ENCODE measurements at places on chromosomes 1 and 21.
A peak's percentile ranks its signal among the peaks of the same experiment; 100 is the strongest.

DNA sequence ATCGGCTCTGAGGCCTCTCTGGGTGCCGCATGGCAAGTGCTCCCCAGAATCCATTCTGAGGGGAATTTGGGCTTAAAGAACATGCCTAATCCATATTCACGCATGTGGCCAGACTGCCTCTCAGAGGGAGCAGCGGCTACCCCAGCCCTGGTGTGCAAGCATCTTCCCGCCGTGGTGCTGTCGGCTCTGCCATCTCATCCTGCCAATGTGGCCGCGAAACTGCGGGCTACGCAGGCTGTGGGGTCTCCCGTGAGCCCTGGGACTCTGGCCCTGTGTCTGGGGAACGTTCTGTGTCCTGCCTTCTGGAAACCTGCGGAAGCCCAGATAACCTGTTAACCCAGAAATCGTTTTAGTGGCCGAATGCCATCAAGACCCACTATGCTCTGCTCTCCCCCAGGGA, 60.7 kb downstream of the SLC19A1 start:
- no peak for DNase-seq

- DNase-seq, result no peak
Measured at GRCh38 chr1:219298571-219299148, 125.0 kb downstream of the LYPLAL1 start.

DNA sequence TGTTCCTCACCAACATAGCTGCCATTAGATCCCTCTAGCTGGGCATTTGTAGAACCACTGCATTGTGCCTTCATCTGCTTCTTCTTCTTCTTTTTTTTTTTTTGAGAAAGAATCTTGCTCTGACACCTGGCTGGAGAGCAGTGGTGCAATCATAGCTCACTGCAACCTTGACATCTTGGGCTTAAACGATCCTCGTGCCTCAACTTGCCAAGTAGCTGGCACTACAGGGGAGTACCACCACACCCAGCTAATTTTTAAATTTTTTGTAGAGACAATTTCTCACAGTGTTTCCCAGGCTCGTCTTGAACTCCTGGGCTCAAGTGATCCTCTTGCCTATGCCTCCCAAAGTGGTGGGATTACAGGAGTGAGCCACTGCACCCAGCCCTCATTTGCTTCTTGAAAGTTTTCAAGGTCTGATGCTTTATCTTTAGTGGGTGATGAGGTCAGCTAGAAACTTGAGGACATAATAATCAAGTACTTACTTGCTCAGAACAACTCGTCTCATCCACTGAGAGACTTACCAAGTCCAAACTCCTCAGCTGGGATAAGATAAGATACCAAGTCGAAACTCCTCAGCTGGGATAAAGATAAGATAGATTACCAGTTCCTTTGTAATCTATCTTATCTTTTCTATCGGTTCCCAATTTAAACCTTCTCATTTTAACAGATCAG, 71.5 kb downstream of the MACF1 start:
- no peak for DNase-seq

GRCh38 chr1:243267914-243268653, 12.2 kb downstream of the SDCCAG8 start:
- DNase-seq, result peak; percentile 52

- no peak for DNase-seq
Measured at GRCh38 chr1:117757668-117758067, 151.8 kb downstream of the TENT5C start.

GRCh38 chr21:45436351-45437065, 31.5 kb downstream of the COL18A1 start:
- no peak for DNase-seq

GRCh38 chr1:61320575-61320974, 238.2 kb downstream of the NFIA start:
- no peak for DNase-seq

DNA sequence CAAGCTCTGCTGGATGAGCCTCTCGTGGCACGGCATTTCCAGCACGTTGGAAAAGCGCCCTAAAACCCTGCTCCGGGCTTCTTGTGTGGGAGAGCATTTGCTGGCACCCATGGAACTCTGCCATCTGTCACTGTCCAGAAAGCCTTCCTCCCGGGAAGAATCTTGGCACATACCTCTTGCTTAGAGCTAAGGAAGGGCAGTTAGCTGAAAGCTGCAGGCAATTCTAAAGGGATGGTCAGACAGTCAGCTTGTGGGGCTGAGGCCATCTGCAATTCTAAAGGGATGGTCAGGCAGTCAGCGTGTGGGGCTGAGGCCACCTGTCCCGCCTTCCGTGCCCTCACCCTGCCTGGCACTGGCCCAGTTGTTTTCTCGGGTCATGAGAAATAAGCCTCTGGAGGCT, 139.0 kb upstream of the TMEM51 start:
- no peak for DNase-seq

GRCh38 chr1:36156329-36157114, 562 bp downstream of the MAP7D1 start:
- peak; percentile 29 for DNase-seq

DNA sequence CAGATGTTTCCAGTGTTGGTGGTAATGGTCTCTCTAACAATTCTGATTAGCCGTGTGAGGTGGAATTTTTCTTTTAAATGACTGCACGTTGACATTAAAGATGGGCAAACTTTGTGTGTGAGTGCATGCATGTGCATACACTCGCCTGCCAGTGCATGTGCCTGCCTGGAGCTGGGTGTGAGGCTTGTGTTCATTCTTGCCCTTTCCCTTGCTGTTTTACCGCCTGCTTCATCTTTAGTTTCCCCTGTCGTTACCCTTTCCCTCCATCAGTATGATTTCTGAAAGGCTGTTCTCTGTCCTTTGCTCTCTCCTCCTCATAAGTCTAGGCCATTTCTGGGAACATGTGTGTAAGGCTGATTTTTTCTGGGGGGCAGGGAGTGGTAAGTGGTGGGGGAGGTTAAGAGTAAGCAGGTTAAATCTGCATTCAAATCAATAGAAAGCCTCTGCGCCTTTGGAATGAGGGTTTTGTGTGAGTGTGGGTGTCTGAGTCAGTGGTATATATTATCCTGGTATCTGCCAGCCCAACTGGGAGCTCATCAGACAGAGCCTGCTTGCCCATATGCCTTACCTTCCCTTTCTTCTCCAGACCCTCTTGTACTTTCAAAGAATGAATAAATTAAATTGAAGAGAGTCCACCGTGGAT, 112.5 kb downstream of the PBX1 start:
- no peak for DNase-seq

DNA sequence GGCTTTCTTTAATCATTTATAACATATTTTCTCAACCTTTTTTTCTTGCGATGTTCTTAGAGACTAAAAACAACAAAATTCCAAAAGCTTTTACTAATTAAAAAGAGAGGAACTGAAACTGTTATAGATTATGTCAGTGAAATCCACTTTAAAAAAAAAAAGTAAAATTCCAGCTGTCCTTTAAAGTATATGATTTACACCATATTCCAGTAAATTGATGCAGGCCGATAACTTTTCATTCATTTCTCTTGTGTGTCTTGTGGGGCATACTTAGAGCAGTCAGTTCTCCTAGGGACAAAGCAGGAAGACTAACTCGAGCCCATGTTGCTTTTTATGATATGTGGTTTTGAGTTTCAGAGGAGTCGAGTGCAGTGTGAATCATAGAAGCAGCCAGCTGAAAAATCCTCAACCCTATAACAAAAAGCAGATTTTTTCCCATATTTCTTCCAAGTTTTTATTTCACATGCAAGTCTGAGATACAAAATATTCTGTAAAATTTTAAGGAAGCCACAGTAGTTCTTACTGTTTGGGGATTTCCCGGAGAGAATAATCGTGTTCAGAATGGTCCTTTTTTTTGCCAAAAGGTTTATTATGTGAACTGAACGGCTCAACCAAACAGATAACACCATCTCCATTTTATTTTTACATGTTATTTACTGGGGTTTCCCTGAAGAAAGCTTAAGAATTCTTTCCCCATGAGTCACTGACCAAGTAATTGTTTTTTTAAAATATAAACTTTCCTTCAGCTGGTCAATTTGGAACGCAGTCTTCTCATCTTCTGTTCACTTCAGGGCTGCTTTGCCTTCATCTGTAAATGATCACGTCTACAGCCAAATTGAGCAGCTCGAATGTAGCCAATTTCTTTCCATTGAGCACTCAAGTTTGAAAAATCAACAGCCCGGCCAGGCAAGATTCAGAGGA, 77.0 kb upstream of the C1orf105 start:
- peak; percentile 67 for DNase-seq

GRCh38 chr1:28259934-28260802, 850 bp downstream of the SESN2 start:
- peak; percentile 63 for DNase-seq

- DNase-seq, result no peak
Measured at GRCh38 chr1:78052685-78053405, 7.1 kb downstream of the GIPC2 start.

- DNase-seq, result no peak
Measured at GRCh38 chr1:151720125-151720524, 1.2 kb upstream of the RIIAD1 start.

GRCh38 chr21:35226328-35226727, 177.2 kb upstream of the RUNX1 start:
- DNase-seq, result no peak

DNA sequence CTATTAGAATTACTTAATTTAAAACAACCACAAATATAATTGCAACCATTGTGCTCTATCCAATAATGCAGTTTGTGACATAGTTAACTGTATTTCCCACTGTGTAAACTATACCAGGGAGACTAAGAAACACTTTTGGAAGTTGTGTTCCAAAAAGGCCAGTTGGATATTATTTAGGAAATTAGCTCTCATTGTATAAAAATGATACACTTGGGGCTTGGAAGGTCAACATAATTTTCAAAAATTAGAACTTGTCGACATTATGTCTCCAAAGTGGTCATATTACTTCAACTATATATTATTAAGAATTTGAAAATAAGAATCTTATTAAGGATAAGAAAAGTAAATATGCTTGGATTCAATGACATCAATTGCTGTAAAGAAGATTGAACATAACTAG, 876.6 kb downstream of the MRPL39 start:
- DNase-seq, result no peak

- no peak for DNase-seq
Measured at GRCh38 chr1:119320100-119320499, 48.5 kb upstream of the HAO2 start.

DNA sequence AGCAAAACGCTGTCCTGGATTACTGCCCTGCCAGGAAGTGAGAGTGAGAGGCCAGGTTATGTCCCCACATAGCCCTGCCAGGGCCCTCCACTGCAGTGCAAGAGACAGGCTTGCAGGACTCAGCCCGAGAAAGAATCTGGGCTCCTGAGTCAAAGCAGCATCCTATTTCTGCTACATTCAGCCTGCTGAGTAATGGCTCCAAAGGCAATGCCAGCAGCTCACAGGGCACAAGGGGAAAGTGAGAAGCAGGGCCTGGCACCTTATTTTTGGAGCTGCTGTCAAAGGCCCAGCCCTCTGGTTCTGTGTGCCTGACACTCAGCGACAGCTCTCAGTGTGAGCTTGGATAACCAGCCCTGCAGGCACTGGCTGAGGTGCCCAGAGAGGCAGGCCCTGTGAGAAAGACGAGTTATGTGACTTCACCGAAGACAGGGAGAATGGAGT, 83.9 kb downstream of the DTL start:
- no peak for DNase-seq

DNA sequence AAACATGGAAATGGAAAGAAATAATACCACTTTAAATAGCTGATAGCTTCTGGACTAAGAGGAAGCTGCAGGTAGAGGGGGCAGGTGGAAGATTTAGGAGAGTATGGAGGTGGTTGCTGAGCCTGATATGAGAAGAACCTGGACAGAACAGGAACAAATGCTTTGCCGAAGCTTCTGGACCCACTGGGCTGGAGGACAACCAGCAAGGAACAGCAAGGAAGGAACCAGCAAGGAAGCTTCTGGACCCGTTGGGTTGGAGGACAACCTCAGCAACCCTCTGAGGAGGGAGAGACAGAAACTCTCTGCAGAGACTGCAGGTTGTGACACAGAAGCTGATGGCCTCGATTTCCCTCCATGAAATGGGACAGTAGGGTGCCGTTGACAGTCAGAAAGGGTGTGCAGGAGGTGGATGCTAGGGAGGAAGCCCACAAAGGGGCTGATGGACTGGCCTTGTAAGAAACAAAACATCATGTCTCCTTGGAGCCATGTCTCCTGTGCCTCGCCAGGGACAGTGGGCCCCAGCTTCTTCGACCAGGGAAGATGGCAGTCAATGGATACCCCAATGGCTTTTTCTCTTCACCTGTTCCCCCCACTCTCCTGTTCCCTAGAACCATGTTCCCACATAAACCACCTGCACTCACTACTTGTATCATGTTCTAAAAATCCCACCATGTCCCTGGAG, 8.3 kb upstream of the WNT3A start:
- no peak for DNase-seq

DNA sequence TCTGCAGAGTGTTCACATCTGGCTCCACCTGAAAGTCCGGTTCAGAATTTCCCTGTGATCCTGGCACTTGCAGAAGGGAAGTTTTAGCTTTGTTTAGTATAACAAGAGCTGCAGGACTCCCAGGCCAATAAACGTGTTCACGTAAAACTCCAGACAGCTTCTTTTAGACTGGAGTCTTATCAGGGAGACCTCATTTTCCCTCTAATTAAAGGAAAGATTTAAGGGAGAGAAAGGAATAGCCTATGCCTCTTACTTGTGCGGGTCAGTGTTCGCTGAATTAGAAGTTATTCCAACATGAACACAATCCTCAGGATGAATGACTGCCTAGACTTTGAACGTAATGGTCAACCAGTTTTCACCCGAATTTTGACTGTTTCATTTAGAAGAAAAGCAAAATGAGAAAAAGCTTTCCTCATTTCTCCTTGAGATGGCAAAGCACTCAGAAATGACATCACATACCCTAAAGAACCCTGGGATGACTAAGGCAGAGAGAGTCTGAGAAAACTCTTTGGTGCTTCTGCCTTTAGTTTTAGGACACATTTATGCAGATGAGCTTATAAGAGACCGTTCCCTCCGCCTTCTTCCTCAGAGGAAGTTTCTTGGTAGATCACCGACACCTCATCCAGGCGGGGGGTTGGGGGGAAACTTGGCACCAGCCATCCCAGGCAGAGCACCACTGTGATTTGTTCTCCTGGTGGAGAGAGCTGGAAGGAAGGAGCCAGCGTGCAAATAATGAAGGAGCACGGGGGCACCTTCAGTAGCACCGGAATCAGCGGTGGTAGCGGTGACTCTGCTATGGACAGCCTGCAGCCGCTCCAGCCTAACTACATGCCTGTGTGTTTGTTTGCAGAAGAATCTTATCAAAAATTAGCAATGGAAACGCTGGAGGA, 202.1 kb upstream of the SGIP1 start:
- DNase-seq, result peak; percentile 40

DNA sequence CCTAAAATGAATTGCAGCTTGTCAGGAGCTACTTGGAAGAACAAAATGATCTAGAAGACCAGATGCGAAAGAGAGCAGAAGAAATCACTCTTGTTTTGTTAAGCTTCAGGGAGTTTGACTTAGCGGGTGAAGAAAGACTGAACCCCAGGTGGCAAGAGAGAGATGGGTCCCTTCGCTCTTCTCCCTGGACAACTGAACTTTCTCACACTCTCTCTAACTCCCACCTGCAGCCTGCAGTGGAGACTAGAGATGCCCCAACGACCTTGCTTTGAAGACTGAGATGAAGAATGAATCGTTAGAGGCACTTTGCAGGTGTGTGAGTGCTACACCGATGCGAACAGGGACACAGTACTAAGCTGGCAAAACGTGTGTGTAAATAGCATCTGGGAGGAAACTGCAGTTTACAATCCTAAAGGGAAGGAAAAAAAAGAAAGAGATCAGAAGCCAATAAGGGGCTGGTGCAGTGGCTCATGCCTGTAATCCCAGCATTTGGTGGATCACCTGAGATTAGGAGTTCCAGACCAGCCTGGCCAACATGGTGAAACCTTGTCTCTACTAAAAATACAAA, 64.5 kb upstream of the LYST start:
- DNase-seq, result no peak
